NCI-H526 treated with DMSO at 0.1 percent for 48 hours (cell line): ENCODE measurements at places on chromosomes 2 and 18.

DNA sequence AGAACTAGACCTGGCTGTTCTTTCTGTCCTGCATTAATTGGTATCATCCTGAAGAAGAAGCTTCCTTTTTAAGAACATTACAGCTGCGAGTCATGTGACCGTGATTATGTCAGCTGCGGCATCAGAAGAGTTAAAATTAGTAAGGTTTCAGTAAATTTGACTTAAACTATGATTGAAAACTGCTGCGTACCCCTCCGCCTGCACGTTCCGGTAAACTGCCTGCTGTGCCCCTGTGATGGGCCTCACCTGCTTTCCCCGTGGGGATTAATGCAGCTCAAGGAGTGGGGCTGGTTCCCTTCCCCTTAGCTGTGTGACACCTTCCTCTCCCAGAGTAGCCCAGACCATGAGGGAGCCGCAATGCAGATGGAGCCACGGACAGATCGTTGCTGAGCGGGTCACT is 36.1 kb upstream of the MYO3B start:
- no peak for DNase-seq

GRCh38 chr2:235952714-235953113 is 215.5 kb downstream of the GBX2 start:
- DNase-seq = no peak

- DNase-seq = no peak
These were observed 293.6 kb upstream of the TNP1 start for GRCh38 chr2:217153510-217153909.

DNA sequence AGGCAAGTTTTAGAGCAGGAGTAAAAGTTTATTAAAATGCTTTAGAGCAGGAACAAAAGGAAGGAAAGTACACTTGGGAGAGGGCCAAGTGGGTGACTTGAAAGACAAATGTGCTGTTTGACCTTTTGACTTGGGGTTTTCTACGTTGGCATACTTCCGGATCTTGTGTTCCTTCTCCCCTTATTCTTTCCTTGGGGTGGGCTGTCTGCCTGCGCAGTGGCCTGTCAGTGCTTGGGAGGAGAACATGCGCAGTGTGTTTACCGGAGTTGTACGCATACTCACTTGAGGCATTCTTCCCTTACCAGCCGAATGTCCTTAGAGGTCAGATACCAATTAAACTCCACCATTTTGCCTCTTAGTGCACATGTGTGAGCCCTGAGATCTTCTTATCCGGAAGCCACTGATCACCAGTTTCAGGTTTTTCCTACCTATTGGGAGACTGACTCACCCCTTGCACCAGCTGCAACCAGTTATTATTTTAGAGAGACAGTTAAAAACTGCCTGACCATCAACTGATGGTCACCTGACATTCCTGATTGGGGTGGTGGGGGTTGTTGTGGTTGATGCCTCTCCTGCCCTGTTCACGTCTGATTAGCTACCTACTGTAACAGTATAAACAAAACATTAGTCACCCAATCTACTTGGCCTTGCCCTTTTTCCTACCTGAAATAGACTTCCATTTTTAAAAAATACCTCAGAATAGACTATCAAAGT is 67.5 kb downstream of the NYAP2 start:
- no peak for DNase-seq

GRCh38 chr2:207930747-207931146 is 94.6 kb downstream of the PLEKHM3 start:
- DNase-seq = peak; percentile 75

- no peak for DNase-seq
These were observed 52.7 kb downstream of the DSEL start for GRCh38 chr18:67463829-67464228.

DNA sequence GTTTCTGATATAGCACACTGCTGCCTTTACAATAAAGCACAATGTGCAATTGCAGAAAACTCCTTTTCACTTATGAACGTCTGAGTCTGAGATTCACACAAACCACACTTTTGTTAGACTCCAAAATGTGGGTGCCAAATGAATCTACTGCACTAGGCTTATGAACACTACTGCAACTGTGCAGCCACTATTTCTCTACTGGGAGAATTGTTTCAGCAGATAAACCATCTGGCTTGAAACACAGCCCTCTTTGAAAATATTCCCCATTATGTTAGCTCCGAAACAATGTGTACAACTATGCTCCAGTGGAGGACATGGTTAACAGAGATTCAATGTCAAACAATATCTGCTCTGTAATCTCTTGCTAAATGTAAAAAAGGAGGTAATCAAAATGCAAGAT is 188.7 kb upstream of the ZEB2 start:
- no peak for DNase-seq

DNA sequence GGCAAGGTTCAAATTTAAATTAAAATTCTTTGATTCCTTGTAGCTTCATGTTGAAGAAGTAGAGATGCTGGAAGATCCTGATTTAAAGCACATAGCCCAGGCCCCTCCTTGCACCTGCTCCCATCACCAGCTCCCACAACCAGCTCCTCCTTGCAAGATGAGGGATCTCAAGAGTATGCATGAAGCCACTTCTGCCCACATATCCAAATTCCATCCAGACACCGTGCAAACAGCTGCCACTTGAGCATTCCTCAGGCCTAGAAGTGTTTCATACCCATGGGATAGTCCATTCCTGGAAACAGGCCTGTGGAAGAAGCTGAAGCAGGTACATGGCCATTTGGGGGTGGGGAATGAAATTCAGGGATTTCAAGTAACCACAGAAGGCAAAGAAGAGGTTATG is 32.4 kb upstream of the ITPRID2 start:
- no peak for DNase-seq

- no peak for DNase-seq
These were observed 9.4 kb downstream of the ODC1 start for GRCh38 chr2:10438688-10439087.

GRCh38 chr2:148721520-148721931 is 77.0 kb downstream of the EPC2 start:
- no peak for DNase-seq

DNA sequence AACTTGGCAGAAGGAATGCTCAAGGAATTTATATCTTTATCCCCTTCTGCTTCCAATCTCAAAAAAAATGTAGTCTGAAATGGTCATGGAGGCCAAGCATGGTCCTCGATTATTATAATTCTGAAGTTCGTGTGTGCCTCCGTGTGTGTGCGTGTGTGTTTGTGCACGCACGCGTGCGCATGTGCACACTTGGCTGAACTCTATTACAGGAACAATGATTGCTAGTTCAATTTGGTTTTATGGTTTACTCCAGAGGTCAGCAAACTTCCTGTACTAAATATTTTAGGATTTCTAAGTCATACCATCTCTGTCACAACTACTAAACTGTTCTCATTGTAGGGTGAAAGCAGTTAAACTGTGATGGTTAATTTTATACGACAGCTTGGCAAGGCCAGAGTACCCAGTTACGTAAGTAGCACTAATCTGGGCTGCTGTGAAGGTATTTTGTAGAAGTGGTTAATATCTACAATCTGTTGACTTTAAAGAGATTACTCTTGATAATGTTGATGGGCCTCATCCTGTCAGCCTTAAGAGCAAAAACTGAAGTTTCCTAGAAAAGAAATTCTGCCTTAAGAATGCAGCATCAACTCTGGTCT is 5.8 kb upstream of the MARCHF7 start:
- DNase-seq = no peak

GRCh38 chr2:149540138-149540537 is 47.4 kb downstream of the MMADHC start:
- no peak for DNase-seq

- DNase-seq = no peak
These were observed 564.4 kb upstream of the LINC00305 start for GRCh38 chr18:64713284-64713683.

GRCh38 chr2:109261906-109262631 is 133.1 kb downstream of the SH3RF3 start:
- DNase-seq = no peak

DNA sequence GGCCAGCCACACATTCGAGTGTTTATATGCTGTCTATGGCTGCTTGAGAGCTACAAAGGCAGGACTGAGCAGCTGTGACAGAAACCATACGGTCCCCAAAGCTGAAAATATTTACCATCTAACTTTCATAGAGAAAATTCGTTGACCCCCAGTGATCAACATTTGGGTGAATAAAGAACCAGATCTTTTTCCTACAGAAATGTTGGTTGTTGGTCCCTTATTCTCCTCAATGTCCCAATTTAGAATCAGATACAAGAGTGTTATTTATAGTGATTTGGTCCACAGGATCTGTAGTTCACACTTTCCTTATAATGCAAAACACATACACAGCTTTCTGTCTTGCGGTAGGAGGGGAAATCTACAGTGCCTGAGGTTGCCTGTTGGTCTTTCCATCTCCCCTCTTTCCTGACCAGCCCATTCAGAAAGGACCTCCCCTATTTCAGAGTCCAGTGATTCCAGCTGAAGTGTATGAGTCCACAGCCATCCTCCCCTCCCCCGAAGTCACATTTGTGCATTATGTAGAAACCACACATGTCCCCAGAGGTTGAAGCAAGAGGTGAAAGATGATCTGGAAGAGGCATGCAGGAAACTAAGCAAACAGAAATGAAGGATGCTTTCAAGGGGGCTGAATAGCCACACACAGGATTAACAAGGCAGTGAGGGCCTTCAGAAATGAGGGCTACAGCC is 61.9 kb downstream of the SPRED2 start:
- peak; percentile 47 for DNase-seq

- no peak for DNase-seq
These were observed 41.3 kb downstream of the SH2D6 start for GRCh38 chr2:85459771-85460170.

GRCh38 chr18:77131100-77131651 is 1.4 kb downstream of the MBP start:
- no peak for DNase-seq

- no peak for DNase-seq
These were observed 458.8 kb downstream of the SETBP1 start for GRCh38 chr18:45139478-45139877.

- DNase-seq = no peak
These were observed 88.4 kb upstream of the NPAS2 start for GRCh38 chr2:100731535-100731981.

- DNase-seq = no peak
These were observed 354.9 kb upstream of the CDH20 start for GRCh38 chr18:60978338-60978737.

DNA sequence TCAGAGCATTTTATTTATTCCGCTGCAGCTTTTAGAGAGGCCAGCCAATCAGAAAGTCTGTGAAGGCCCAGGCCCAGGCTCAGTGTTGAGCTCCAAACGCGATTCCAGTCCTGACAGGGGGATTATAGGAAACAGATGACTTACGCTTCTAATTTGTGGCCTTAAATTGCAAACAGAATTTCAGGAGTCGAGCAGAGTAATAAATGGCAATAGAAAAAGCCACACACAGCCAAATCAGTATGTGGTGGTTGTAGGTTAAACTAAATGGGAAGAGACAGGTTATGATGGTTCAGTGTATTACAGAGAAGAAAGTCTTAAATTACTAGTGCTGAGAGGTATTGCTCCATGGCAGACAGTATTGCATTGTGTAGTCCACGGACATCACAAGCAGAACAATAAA is 131.0 kb upstream of the ZEB2 start:
- no peak for DNase-seq

- no peak for DNase-seq
These were observed 714.6 kb downstream of the MBD2 start for GRCh38 chr18:53509886-53510285.

GRCh38 chr2:127737892-127738291 is 36.6 kb downstream of the SFT2D3 start:
- DNase-seq = no peak

DNA sequence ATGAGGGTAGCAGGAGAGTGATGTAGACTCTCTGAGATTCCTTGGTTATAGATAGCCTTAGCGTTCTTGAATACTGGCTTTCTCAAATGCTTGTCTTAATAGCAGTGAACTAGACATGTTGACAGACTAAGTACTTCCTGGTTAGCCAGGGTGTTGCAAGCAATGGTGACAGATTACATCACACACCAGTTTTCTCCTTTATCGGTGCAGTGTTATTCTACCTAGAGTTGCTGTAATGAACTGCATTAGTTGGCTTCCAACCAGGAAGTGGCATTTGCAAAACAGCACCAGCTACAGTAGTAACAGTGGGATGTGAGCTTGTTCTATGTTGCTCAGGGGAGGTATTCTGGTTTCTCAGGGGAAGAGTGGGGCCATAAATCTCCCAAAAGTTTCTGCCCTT is 582.2 kb upstream of the DDX18 start:
- no peak for DNase-seq

DNA sequence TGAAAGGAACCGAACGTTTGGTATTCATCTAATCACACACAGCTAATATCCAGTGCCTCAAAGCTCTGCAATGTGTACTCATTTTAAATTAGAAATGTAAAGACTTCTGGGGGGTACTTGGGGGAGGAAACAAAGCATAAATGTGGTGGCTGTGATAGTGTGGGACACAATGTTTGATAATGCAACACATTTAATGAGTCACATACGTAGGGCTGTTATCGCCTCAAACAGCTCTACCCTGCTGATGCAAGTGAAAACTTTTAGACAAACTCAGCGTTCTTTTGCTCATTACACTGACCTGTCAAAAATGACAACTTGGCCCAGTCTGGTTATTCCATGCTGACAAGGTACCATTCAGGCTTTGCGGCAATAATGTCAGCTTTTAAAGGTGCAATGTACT is 1227.1 kb upstream of the CELF4 start:
- DNase-seq = no peak

DNA sequence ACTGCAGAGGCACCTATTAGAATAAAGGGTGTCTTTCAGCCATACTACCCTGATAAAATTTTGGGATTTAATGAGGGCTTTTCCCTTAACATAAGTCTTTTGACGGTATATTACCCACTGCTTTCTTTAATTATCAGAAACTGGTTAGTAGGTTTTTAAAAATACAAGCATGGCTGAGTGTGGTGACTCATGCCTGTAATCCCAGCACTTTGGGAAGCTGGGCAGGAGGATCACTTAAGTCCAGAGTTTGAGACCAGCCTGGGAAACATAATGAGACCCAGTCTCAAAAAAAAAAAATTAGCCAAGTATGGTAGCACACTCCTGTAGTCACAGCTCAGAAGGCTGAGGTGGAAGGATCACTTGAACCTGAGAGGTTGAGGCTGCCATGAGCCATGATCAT is 16.1 kb downstream of the CPSF3 start:
- DNase-seq = no peak

DNA sequence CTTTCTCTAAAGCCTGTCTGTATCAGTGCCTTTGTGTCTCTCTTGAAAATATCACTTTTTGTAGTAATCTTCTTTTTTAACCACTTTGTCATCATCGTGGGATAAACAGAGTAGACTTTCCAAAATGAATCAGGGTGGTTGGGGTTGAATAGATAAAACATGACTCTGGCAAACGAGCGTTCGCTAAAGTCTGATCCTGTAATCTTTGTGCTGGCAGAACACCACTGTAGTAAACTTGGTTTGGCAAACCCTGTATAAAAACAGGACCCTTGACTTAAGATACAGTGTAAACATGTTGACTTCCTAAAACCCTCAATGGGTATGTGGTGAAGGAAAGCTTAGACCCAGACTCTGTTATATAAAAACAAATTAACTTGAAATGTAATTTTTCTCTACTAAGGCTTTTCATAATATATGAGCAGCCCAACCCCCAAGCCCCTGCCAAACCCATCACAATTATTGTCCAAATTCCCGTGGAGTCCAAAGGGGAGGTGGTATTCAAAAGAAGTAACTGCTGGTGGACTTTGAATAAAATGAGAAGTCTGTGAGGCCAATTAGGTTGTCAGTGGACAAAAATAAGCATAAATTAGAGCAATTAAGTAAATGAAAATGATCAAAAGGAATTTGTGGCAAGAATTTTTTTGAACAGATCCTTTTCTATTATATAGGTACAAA is 52.2 kb downstream of the COLEC12 start:
- no peak for DNase-seq
